Activated T-cell treated with anti-CD3 and anti-CD28 coated beads, Interleukin-2, amount 50 U/mL, for 4 hours (primary cell): ENCODE measurements at places on chromosomes 16 and 17. TPM values are rescaled to one million over a fixed set of nuclear protein-coding genes. Genes with fewer than 3 reads are reported as not detected.
A peak's percentile ranks its signal among the peaks of the same experiment; 100 is the strongest.

The MT1A gene
- not detected for total RNA-seq

DNA sequence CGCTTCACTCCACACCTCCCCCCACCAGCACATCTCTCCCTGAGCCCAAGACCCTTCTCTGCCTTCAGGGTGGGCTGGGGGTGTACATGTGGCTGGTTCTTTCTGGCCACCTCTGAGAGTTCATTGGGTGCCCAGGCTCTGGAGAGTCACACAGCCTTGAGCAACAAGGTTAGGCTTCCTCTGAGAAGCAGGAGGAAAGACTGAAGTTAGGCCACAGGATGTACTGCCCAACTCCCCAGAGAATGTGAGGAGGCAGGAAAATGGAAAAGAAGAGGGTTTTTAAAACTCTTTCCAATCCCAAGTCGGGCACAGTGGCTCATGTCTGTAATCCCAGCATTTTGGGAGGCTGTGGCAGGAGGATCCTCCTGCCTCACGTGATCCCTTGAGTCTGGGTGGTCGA is 7.3 kb downstream of the PCGF2 start:
- DNase-seq: no peak

DNA sequence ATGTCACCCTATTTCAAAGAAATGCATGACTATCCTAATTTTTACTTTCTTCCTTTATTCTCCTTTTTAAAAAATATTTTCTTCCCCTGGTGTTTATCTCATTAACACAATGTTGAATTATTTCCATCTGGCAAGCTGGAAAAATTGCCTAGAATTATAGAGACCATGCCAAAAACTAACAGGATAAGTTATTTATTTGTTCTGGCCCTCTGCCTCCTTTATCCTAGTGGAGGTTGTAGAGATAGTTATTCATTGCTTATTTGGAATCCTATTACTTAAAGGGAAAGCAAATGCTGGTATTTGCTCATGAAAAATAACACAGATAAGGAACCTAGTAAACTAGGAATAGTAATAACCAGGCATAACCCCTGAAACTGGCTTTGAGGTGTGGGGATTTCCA is 684.9 kb upstream of the KIF2B start:
- DNase-seq: no peak

The G6PC1 gene
- total RNA-seq: not detected

- no peak for DNase-seq
Observed at GRCh38 chr16:66926961-66927436, 1.7 kb upstream of the RRAD start.

- DNase-seq: no peak
Observed at GRCh38 chr16:7515543-7515942, 182.9 kb downstream of the RBFOX1 start.

GRCh38 chr16:3561626-3562025 is 15.6 kb downstream of the NLRC3 start:
- DNase-seq: no peak

The EVI2A gene
- total RNA-seq: 18.4 TPM

The SLC52A1 gene
- total RNA-seq: 0.08 TPM

DNA sequence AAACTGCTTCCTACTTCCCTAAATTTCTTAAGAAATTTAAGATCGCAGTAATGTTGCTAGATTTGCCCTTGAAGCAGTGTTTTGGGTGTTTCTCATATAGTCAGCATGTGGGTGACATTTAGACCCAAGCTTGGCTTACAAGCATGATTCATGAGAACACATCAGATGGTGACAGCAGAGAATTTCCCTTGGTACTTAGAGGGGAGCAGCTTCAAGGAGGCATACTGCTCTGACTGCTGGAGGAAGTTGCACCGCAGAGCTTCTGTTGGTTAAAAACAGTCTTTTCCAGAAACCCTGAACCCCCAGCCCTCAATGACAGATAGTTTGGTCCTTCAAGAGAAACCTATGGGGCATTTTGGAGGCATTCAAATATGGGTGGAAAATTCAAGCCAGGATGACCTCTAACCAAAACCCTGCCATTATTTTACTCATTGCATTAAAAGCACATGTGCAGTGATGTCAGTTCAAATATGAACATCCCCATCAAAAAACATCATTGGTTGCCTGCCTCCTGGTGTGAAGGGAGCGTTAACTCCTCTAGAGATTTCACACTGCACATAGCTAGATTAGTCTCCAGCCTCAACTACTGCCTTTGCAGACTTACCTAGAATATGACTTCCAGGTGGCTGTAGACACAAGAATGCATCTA is 201.5 kb upstream of the CACNG5 start:
- DNase-seq: peak; percentile 22
